ENCODE measurements at places on chromosomes 1 and 21. TPM values are rescaled to one million over a fixed set of nuclear protein-coding genes. Genes with fewer than 3 reads are reported as not detected.

Gene CYP4X1
- total RNA-seq: not detected

Gene PDPN
- not detected for total RNA-seq

Gene C4BPB
- not detected for total RNA-seq

Gene OR6K3
- not detected for total RNA-seq

Gene ASTN1
- total RNA-seq: not detected

Gene ANKRD45
- not detected for total RNA-seq

Gene FMO4
- 3.8 TPM for total RNA-seq

Gene KRTAP10-9
- not detected for total RNA-seq

Gene ADAMTS5
- total RNA-seq: not detected

Gene CD2
- total RNA-seq: 71.4 TPM

Gene GJA8
- not detected for total RNA-seq

Gene DCST1
- total RNA-seq: not detected

Gene IGSF5
- not detected for total RNA-seq

Gene VSIG8
- not detected for total RNA-seq

Gene CHI3L1
- 1.6 TPM for total RNA-seq

Gene GPR89B
- total RNA-seq: 33.5 TPM

Gene PTAFR
- 2.0 TPM for total RNA-seq

Gene MTARC2
- total RNA-seq: not detected

Gene CD1E
- total RNA-seq: not detected

Gene PADI4
- 0.86 TPM for total RNA-seq

Data from natural killer cell treated with Interleukin-12 subunit alpha and Interleukin-12 subunit beta and Interleukin-15 and Interleukin-18, amount 100 ng/mL, for 72 hours (primary cell).